T-helper 17 cell (primary cell): ENCODE measurements at places on chromosomes 12 and 14.
A peak's percentile ranks its signal among the peaks of the same experiment; 100 is the strongest.

- no peak for DNase-seq
Measured at GRCh38 chr12:26434299-26435068, 239.1 kb downstream of the SSPN start.

- no peak for DNase-seq
Measured at GRCh38 chr12:125473501-125473900, 408.3 kb downstream of the AACS start.

GRCh38 chr14:101953151-101953550 is 11.2 kb upstream of the DYNC1H1 start:
- DNase-seq: no peak

DNA sequence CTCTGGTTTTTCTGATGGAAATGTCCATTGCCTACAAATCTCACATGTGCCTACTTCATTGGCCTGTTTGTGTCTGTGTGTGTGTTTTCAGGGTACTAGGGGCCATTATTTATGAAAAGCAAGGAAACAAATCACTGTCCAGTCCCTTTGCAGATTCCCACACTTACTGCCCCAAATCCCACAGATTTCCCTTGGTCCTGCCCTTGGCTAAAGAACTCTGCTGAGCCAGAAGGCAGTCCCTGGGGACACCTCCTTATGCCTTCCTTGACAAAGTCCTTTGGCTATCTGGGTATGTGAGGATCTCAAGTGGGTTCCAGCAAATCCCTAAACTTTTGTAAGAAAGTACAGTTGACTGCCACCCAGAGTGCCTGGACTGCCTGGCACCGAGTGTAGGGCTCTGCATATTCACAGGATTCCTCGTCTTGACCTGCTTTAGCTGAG is 388.1 kb downstream of the BCAT1 start:
- DNase-seq: no peak

DNA sequence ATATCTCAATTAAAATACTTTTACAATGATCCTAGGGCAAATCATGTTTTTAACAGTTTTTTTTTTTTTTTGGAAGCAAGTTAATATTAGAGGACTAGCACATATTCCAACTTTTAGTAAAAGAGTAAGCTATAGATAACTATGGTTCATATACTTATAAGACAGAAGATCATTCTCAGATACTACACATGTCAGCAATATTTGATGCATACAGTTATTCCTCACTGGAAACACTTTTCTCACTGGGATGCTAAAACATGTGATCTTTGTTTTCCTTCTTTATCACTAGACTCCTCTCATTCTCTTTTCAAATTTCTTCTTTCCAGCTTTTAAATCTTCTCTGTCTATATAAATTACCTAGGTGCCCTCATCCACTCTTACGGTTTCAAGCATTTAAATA is 1020.4 kb upstream of the FBXO33 start:
- no peak for DNase-seq

- no peak for DNase-seq
Measured at GRCh38 chr12:24979329-24979728, 30.4 kb upstream of the BCAT1 start.

DNA sequence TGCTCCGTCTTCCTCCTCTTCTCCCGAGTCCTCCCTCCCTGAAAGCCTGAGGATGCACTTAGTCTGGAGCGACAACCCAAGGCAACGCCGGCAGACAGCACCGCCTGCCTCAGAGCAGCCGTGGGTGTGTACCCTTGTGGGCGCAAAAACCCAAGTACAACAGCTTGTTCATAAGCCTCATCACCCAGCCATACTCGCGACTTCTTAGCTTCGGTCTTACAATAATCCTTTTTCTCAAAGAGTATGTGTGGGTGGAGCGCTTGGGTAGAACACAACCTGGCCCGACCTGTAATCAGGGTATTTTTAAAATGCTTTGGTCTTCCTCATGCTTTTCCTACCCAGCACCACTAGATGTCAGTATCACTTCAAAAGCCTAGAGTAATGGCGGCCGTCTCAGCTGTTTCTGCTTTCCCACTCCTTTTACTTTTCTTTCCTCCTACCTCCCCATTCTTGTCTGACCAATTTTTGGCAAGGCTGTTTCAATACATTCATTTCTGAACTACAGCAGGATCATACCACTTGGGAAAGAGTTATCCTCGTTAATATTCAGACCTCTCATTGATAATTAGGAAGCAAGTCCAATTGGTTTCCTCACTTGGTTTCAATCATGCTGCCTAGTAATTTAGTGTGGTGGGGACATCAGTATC is 198.9 kb downstream of the EPS8 start:
- DNase-seq: peak; percentile 10
